ENCODE measurements at places on chromosomes 4 and X.

GRCh38 chr4:10108818-10109783 is 7.5 kb downstream of the WDR1 start:
- H3K36me3 ChIP-seq, result peaks cover 64% of the 10 kb centered on the region
- H3K27me3 ChIP-seq, result no peaks in the 10 kb centered on the region
- H3K4me1 ChIP-seq, result peaks cover 94% of the 10 kb centered on the region
- no peak for DNase-seq
- H3K27ac ChIP-seq, result no peak overlapping the region
- no peak overlapping the region for H3K4me3 ChIP-seq

- no peaks in the 10 kb centered on the region for H3K36me3 ChIP-seq
- no peaks in the 10 kb centered on the region for H3K4me1 ChIP-seq
- H3K27me3 ChIP-seq, result no peaks in the 10 kb centered on the region
- no peak for DNase-seq
Measured at GRCh38 chr4:81049330-81049729, 18.8 kb downstream of the BMP3 start.

DNA sequence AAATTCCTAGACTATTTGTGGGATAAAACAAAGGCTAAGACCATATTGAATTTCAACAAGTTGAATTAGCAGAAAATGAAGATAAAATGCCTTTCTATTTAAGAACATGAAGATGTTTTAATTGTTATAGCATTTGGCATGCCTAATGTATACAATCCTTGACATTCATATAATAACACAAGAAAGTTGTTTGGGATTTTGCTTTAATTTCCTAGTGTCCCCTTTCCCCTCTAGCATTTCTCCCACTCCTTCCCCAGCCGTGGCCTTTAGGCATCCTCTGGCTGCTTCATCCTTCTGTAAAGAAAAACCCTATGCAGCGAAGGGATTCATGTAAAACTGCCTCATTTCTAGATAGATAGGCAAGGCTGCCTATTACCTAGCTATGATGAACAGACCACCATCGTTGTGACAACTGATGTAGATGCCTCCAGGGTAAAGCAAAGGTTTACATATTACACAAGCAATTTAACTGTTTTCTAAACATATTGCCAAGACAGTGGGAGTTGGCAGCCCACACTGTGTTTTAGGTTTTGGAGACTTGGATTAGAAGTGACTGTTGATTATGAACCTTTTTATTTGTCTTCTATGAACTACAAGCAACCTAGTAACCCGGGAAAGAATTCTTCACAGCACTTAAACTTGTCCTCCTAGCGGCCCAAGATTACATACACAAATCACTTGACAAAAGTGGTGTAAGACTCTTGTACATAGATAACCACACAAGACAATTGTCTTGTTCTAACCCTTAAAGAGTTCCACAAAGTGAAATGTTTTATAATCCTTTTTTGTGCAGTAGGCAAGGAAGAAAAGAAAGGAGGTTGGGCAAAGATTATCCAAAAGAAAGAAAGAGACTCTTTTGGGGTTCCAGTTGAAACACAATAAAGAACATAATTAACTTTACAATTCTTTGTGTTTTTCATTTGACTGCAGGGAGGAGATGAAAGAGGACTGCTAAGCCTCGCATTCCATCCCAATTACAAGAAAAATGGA is 59.9 kb downstream of the HHIP start:
- no peaks in the 10 kb centered on the region for H3K36me3 ChIP-seq
- no peaks in the 10 kb centered on the region for H3K4me1 ChIP-seq
- no peak overlapping the region for H3K4me3 ChIP-seq
- H3K27ac ChIP-seq, result no peak overlapping the region

DNA sequence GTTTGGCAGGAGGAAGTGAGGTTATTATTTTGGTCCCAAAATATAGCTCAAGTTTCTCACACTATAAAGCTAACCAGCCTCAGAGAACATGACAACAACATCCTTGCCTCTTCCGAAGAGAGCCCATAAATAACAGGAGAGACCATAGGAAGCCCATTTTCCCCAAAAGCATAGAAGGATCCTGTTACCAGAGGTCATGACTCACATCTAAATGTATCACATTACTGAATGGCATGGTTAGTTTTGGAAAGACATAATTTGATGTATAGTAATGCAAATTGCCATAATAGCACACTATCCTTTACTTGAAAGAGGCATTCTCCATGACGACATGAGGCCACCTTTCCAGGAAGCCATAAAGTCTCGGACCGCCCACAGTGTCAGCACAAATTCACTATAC is 238.8 kb upstream of the GRIA3 start:
- H3K27ac ChIP-seq, result no peak overlapping the region
- H3K36me3 ChIP-seq, result no peaks in the 10 kb centered on the region
- no peaks in the 10 kb centered on the region for H3K4me1 ChIP-seq

DNA sequence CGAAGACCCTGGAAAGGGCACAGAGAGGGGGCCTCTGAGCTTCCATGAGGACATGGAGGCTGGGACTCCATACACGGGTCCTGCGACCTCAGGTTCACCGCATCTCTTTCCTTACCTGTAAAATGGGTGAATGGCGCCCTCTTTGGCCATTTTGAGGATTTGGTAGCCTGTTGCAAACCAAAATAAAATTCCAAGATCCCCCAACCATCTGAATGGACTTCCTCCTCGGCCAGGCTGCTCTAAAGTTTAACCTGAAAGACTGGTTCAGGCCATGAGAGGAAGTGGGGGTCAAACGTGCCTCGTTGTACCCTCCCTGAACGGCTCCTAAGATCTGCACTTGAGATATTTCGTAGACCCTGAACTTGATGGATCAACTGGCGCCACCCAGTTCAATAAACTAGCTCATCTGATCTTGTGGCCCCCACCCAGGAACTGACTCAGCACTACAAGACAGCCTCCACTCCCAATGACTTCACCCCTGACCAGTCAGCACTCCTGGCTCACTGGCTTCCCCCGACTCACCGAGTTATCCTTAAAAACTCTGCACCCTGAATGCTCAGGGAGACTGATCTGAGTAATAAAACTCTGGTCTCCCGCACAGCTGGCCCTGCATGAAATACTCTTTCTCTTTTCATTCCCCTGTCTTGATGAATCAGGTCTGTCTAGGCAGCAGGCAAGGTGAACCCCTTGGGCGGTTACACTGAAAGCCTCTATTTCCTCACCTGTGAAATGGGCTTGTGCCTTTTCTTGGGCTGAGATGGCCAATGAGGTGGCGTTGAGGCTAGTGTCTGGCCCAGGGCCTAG is 32.9 kb upstream of the GPR78 start:
- DNase-seq, result no peak
- no peak overlapping the region for H3K4me3 ChIP-seq
- no peaks in the 10 kb centered on the region for H3K27me3 ChIP-seq
- no peaks in the 10 kb centered on the region for H3K36me3 ChIP-seq

- no peaks in the 10 kb centered on the region for H3K27me3 ChIP-seq
- DNase-seq, result no peak
- H3K4me1 ChIP-seq, result peaks cover 89% of the 10 kb centered on the region
- H3K27ac ChIP-seq, result peak overlapping the region; percentile 39
- H3K4me3 ChIP-seq, result no peak overlapping the region
- peaks cover 21% of the 10 kb centered on the region for H3K36me3 ChIP-seq
Measured at GRCh38 chr4:2485956-2486355, 17.1 kb downstream of the RNF4 start.

GRCh38 chrX:136457303-136457917 is 30.3 kb upstream of the BRS3 start:
- no peak for DNase-seq
- H3K36me3 ChIP-seq, result no peaks in the 10 kb centered on the region
- H3K27me3 ChIP-seq, result no peaks in the 10 kb centered on the region
- H3K4me1 ChIP-seq, result no peaks in the 10 kb centered on the region
- no peak overlapping the region for H3K27ac ChIP-seq
- H3K4me3 ChIP-seq, result no peak overlapping the region

DNA sequence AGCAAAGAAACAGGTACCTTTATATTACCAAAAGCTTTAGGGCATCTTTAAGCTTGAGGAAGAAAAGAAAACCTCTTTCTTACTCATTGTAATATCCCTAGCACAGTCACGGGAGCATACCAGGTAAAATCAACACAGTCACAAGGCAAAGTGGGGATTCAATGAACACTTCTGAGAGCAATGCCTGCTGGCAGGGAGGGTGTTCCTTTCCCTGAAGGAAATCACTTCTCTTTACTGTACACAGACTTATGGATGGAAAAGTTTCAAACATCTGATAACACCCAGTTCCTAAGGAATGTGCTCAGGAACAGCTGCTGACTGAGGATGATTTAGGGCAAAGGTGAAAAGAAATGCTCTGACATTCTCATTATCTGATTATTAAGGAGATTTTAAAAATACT is 94.8 kb downstream of the MAML3 start:
- H3K27ac ChIP-seq, result no peak overlapping the region
- no peak for DNase-seq
- peaks cover 26% of the 10 kb centered on the region for H3K4me1 ChIP-seq
- no peaks in the 10 kb centered on the region for H3K36me3 ChIP-seq
- no peaks in the 10 kb centered on the region for H3K27me3 ChIP-seq
- H3K4me3 ChIP-seq, result no peak overlapping the region

- H3K27ac ChIP-seq, result no peak overlapping the region
- H3K4me3 ChIP-seq, result no peak overlapping the region
- H3K36me3 ChIP-seq, result no peaks in the 10 kb centered on the region
- no peaks in the 10 kb centered on the region for H3K4me1 ChIP-seq
Measured at GRCh38 chr4:52877694-52878093, 15.6 kb downstream of the RASL11B start.

GRCh38 chr4:21876711-21877110 is 71.9 kb downstream of the KCNIP4 start:
- DNase-seq, result no peak
- H3K36me3 ChIP-seq, result no peaks in the 10 kb centered on the region
- no peak overlapping the region for H3K4me3 ChIP-seq
- no peak overlapping the region for H3K27ac ChIP-seq
- no peaks in the 10 kb centered on the region for H3K4me1 ChIP-seq
- no peaks in the 10 kb centered on the region for H3K27me3 ChIP-seq

- H3K4me3 ChIP-seq, result no peak overlapping the region
- H3K27ac ChIP-seq, result no peak overlapping the region
- H3K27me3 ChIP-seq, result no peaks in the 10 kb centered on the region
- no peaks in the 10 kb centered on the region for H3K36me3 ChIP-seq
- no peak for DNase-seq
- no peaks in the 10 kb centered on the region for H3K4me1 ChIP-seq
Measured at GRCh38 chr4:69066945-69067344, 29.3 kb upstream of the UGT2B7 start.

GRCh38 chrX:17046478-17047097 is 100.1 kb downstream of the REPS2 start:
- no peak overlapping the region for H3K27ac ChIP-seq
- DNase-seq, result no peak
- H3K27me3 ChIP-seq, result no peaks in the 10 kb centered on the region
- H3K4me1 ChIP-seq, result no peaks in the 10 kb centered on the region
- H3K4me3 ChIP-seq, result no peak overlapping the region

DNA sequence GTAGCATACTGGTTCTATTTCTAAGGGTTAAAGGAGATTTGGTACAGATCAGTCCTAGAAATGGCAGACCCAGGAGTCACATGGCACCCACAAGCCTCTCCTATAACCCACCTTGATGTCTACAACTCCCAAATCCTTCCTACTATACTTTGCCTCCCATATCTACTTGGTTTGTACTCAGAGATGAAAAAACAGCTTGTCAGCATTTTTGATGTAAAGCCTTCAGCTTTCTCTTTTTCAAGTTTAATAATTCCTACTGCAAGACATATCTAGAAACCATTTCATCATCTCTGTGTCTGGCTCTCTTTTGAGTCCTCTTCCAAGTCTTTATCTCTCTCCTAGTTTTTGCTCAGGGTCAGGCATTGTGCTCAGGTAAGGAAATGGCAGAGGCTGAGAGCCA is 82.9 kb downstream of the NYX start:
- peaks cover 29% of the 10 kb centered on the region for H3K36me3 ChIP-seq
- H3K4me3 ChIP-seq, result no peak overlapping the region
- H3K27me3 ChIP-seq, result no peaks in the 10 kb centered on the region
- DNase-seq, result no peak

DNA sequence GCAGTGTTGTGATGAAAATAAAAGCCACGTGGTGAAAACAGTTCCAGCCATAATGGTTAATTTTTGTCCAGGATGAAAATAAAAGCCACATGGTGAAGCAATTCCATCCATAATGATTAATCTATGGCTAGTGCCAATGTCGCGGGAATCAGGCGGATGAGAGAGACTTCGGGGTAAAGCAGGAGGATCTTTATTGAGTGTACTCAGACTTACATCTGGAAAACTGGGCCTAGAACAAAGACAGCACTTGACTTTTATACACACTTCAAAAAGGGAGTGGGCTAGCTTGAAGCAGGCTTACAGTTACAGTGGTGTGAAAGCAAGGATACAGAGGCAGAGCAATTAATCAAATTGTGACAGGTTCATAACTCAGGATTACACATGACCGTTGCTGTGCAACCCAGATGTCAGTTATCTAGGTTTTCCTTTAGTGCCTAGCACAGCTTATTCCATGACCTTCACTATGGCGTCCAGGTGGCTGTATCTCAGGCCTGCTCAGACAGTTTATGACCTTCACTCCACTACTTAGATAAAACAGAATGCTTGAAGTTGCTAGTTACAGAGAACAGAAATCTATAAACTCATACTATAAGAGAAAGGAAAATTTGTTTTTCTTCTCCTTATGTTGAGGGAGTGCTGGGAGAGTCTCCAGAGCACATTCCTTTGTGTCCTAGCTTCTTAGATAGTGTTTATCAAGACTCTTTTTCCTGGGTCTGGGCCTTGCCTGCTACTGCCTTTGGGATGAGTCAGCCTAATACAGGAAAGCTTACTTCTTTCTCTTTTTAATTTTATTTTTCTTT is 5.9 kb upstream of the PLA2G12A start:
- H3K4me3 ChIP-seq, result no peak overlapping the region
- H3K36me3 ChIP-seq, result peaks cover 2% of the 10 kb centered on the region
- H3K27me3 ChIP-seq, result no peaks in the 10 kb centered on the region
- H3K27ac ChIP-seq, result no peak overlapping the region
- DNase-seq, result no peak

DNA sequence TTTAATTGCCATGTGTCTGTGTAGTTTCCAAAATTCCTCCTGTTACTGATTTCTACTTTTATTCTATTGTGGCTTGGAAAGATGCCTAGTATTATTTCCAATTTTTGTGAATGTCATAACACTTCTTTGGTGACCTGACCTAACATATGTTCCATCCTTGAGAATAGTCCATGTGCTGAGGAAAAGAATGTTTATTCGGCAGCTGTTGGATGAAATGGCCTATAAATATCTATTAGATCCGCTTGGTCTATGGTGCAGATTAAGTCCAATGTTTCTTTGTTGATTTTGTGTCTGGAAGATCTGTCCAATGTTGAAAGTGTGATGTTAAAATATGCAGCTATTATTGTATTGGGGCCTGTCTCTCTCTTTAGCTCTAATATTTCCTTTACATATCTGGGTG is 219.2 kb upstream of the HDX start:
- H3K27ac ChIP-seq, result no peak overlapping the region
- H3K36me3 ChIP-seq, result no peaks in the 10 kb centered on the region
- no peaks in the 10 kb centered on the region for H3K27me3 ChIP-seq
- H3K4me3 ChIP-seq, result no peak overlapping the region

GRCh38 chr4:161929956-161930355 is 233.8 kb downstream of the FSTL5 start:
- no peak overlapping the region for H3K4me3 ChIP-seq
- H3K36me3 ChIP-seq, result no peaks in the 10 kb centered on the region
- H3K27ac ChIP-seq, result no peak overlapping the region
- DNase-seq, result no peak
- no peaks in the 10 kb centered on the region for H3K27me3 ChIP-seq
- no peaks in the 10 kb centered on the region for H3K4me1 ChIP-seq

- H3K27ac ChIP-seq, result no peak overlapping the region
- DNase-seq, result no peak
- H3K4me3 ChIP-seq, result no peak overlapping the region
- H3K36me3 ChIP-seq, result no peaks in the 10 kb centered on the region
- H3K27me3 ChIP-seq, result no peaks in the 10 kb centered on the region
Measured at GRCh38 chrX:107936434-107936730, 45.8 kb downstream of the TEX13B start.

- peaks cover 6% of the 10 kb centered on the region for H3K4me1 ChIP-seq
- H3K27me3 ChIP-seq, result no peaks in the 10 kb centered on the region
- H3K4me3 ChIP-seq, result no peak overlapping the region
Measured at GRCh38 chrX:72054779-72055489, 76.8 kb downstream of the RTL5 start.
